Activated CD4-positive, alpha-beta T cell treated with anti-CD3 and anti-CD28 coated beads for 4 hours (primary cell): ENCODE measurements at places on chromosomes 4 and X.

- no peak for DNase-seq
Measured at GRCh38 chr4:98677799-98678198, 19.4 kb upstream of the TSPAN5 start.

DNA sequence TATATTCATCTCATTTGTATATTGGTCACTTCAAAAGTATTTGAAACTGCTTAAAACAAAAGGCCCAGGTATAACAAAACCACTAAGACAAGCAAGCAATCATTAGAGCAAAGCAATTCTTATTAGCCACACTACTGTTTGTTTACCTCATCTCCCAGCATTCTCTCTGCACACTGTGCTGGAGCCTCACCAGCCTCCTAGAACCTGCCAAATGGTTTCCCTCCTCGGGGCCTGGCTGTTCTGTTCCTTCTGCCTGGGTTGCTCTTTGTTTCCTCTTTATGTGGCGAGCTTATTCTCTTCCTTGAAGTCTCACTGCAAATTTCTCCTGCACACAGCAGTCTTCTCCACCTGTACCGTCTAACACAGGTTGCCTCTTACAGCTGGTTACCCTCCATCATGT, 67.5 kb upstream of the MND1 start:
- DNase-seq = no peak

DNA sequence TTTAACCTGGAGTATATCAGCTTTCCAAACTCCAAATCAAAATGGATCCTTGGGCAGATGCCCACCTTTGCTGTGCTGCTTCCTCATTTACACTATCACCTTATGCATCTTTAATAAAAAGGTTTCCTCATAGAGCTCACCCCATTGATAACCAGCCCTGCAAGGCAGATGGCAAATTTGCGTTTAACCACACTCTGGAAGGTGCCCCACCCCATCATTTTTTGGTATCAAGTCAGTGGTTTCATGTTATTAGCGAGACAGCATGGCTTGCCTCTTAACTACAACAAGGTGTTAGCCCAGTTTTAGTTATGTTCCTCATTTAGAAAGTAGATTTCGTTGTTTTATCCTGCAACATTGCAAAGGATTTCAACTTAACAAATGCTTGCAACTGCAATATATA, 214.0 kb upstream of the WDFY3 start:
- DNase-seq = no peak

DNA sequence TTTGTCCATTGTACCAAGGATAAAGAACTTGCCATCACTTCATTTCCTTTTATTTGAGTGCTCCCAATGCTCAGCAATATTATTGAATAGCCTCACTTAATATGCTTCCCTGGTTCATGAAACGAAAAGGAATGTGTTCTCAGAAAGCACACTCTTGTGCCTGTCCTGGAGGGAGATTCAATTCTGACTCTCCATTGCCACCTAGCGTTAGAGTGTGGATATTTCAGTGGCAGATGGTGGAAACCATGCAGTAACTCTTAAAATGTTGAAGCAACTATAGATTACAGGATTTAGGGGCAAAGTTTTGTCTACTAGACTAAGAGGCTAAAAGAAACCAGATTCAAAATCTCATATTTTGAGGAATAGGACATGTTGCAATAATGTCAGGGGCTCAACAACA, 36.0 kb downstream of the GAB3 start:
- DNase-seq = peak; percentile 63
